ENCODE measurements at places on chromosomes 16 and 17.

- DNase-seq = no peak
These were observed 106.3 kb downstream of the PRKCB start for GRCh38 chr16:23941963-23942564.

GRCh38 chr17:3914312-3914670 is 2.0 kb downstream of the P2RX1 start:
- no peak for DNase-seq

DNA sequence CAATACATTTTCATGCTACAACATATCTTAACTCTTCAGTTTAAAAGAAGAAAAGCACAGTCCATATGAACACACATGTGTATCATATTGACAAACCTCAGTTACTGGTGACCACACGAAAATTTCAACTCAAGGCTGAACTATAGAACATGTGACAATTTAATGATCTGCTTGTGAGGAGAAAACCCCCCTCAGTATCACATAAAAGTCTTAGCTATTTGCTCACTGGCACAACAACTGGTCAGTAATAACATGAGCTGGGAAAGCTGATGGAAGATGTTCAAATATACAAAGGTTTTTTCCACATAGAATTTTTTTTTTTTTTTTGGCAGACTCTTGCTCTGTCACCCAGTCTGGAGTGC is 19.5 kb downstream of the ZNF652 start:
- DNase-seq = no peak

GRCh38 chr16:71249399-71249798 is 18.9 kb upstream of the HYDIN start:
- DNase-seq = no peak

- no peak for DNase-seq
These were observed 75.8 kb downstream of the PITPNC1 start for GRCh38 chr17:67452681-67453554.

DNA sequence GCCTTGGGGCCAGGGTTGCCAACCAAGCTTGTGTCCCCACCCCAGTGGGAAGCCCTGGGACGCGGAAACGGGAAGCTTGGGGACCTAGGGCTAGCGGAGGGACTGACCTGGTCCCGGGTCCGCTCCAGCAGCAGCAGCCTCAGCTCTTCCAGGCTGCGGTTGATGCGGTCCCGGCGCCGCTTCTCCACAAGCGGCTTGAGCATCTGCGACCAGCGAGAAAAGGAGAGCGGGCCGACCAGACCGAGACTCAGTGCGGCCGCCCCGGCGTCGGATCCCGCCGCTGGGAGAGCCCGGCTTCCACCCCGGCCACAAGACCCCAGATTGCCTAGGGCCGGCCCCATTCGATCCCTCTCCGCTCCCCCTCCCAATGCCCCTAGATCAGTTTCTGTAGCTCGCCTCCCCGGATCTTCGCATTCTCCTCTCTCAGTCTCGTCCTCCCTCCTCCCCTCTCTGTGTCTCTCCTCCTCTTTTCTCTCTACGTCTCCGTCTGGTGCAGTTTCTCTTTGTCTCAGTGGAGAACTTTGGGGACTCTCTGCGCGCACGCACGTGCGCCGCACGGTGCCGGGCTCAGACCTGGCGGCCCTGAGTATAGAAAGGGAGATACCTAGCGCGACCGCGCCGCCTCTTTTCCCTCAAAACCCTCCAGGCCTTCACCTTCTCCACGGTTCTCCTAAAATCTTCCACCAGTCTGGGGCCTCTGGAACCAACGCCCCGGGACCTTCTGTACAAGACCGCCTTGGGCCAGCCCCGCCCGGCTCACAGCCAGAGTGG is 797 bp downstream of the HES7 start:
- no peak for DNase-seq

DNA sequence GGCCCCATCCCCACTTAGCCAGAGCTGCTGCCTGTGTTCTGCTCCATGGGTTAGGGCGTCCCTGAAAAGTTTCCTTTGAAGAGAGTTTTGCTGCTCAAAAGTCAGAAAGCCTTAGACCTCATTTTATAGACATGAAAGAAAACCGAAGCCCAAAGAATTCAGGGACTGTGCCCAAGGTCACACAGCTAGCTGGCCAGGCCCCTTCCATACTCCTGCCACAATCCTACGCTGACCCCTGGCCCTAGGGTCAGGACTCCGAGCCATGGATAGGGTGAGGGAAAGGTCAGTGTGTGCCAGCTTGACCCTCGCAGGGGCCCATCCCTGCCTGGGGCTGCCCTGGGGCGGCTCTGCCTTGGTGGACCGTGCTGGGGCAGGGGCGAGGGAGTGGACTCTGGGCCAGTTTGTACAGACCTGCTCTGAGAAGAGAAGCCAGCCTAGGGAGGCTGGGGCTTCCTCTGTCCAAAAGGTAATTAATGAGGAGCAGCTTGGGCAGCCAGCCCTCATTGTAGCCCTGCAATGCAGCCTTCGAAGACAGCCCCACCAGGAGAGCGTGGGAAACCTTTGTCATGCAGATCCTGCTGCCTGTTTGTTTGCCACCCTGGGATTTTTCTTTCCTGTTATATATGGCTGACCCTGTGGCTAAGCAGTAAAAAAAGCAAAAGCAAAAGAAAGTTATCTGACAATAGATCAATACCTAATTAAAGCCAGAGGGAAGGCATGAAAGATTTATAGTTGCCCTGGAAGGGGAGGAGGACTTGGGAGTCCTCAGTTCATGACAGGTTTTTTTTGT is 37.4 kb downstream of the RHBDL3 start:
- DNase-seq = no peak

DNA sequence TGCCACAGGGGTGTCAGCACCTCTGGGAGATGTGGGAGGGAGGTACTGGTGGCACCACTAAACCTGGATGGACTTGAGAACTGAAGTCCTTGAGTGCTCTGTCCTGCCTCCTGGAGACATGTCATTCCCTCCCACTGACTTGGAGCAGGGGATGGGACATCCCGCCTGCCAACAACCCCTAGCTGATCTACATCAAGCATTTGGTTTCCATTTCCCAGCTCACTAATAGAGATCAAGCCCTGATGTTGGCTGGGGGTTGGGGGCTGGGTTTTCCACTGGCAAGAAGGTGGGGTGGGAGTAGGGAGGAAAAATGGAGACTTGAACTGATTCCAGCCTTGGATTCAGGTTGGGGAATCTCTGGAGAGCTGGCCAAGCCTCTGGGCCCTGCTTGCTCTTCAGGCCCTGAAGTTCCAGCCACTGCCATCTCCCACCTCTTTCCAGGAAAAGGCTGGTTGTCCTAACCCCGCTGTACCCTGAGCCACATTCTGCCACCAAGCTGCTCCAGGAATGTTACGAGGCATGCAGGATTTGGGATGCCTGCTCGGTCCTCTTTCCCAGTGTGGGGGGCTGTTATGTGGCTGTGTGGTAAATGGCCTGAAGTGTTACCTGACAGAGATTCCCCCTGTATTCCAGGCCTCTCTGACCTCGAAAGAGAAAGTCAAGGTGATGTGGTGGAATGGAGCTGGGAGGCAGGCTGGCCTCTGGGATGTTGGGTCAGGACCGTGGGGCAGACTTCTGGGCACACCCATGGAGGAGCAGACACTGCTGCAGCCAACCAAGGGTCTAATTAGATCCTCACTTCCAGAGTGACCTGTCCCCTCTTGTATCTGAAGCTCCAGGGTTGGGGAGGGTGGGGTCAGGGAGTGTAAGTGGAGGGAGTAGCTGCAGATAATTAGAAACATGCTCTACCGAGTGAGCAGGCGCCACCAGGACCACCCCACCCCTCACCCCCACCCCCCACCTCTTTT is 16.7 kb downstream of the IGFBP4 start:
- no peak for DNase-seq
